NCI-H345 (cell line): ENCODE measurements at places on chromosomes 2 and 18.

DNA sequence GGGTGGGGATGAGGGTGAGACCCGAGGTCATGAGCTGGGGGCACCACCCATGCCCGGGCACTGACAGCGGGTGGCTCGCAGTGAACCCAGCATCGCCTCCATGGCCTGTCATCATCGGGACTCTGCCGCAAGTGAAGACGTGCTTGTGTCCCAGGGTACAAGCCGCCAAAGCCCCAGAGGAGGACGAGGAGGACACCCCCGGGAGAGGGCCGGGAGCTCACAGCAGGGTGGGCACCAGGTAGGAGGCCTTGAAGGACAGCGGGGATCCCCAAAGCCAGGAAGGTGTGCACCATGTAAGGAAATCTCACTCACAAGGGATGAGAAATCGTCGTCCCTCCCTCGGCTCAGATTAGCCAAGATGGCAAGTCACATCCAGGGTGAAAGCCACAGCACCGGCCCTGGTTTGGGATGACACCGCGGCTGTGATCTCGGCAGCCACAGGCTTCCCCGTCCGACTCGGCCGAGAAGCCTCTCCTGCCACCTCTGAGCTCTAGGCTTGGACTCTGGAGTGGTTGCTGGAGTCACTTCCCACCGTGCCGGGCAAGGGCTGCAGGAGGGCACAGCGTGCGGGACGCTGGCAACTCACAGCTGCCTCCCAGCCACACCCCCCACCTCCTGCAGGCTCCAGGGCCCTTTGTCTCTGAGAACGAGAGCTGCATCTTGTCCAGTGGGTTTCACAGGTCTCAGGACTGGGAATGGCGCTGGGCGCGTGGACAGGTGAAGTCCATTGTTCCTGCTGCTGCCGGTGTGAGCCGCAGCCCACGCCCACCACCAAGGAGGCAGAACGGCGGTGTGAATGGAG, 81.6 kb upstream of the CTDP1 start:
- peak; percentile 41 for DNase-seq

DNA sequence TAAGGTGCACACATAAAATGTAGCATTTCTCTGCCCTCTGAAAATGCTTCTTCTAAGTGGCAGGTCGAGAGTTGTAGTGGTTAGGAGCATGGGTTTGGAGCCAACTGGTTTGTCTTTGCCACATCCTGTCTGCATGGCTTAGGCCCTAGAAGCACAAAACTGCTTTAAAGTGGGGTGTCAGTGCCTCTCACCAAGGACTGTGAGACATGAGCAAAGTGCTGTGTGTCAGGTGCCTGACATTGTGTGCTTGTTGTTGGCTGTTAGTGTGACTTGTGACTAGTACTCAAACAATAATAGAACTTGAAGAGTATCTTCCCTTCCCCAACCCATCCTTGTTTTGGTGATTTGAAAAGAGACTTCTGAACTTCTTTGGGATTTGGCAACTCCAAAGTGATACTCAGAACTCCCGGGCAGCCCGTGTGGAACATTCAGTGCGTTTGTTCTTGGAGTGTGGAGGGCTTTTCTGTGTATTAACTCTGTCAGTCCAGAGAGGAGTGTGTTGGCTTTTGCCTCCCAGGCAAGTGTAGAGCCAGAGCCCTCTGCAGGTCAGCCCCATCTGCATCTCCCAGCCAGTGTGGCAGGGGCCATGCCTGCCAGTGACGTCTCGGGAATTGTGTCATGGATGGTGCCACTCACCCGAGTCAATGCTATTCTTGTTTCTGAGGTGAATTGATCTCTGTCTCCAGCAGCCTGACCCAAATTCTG, 5.0 kb downstream of the MGAT5 start:
- DNase-seq = no peak

DNA sequence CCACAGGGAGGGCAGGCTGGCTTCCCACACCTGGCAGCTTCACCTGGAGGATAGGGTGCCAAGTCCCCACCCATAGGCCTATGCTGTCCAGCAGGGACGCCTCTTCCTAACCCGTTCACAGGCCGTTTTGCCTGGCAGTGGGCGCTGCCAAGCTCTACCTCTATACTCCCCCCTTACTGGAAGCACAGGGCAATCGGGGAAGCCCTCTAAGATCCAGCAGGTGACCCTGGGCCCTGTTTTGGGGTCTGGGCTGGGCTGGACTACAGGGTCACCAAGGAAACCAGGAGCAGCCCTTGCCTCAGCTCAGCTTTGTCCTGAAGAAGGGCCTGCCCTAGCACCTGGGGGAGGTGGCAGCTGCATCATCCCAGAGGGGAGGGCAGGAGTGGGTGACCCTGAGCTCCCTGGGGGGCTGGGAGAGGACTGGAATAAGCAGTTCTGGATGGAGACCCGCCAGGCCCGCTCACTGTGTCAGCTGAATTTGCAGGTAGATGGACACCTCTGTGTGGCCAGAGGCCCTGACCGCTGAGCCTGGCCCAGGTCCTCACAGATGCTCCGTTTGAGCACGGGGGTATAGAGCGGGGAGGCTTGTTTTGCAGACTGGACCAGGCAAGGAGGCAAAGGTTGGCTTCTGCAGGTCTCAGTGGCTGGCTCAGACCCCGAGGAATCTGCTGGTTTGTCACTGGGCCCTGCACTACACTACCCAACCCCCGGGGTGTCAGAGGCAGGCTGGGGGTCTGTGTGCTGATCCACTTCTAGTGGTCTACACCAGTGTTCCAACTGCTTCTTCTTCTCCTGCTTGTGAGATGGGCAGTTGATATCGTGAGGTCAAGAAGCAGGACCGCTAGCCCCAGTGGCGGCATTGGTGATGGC, 163.1 kb downstream of the ASB1 start:
- DNase-seq = no peak

DNA sequence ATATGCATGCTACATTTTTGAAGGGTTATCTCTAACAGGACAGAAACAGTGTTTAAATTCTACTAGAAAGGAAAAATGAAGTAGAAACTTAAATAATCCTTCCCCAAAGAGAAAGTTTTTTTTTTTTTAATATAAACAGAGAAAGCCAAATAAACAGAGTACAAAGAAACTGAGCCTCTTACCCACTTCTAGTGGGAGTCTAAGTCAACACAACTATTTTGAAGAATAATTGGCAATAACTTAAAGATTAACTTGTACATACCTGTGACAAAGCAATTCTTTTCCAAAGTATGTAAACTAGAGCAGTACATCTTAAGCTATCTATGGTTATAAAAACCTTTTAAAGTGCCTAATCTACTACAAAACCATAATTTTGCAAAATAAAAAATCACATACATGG, 224.7 kb downstream of the KCNH7 start:
- DNase-seq = no peak

DNA sequence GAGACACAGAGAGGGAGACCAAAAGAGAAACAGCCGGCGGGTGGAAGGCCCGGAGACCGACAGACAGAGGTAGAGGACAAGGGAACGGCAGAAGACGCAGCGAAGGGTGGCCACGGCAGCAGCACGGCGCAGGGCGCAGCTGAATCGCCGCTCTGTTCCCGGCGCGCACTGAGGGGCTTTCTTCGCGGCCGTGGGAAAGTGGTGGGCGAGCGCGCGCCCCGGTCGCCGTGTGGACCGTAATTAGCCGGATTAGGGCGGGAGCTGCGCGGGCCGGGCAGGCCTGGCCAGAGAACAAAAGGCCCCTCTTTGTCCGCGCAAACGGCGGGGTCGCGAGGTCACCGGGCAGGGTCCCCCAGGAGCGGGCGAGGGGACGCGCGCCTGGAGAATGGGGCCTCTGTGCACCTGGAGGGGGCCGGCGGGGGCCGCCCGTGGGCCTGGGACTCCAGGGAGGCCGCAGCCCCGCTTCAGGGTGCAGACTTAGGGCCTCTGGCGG, 158.3 kb downstream of the ZFP36L2 start:
- no peak for DNase-seq

GRCh38 chr2:155525199-155525598, 807.3 kb downstream of the NR4A2 start:
- DNase-seq = no peak

GRCh38 chr2:120883607-120884440, 148.2 kb downstream of the GLI2 start:
- DNase-seq = no peak

- no peak for DNase-seq
These were observed 3.2 kb downstream of the RALBP1 start for GRCh38 chr18:9478545-9478944.

DNA sequence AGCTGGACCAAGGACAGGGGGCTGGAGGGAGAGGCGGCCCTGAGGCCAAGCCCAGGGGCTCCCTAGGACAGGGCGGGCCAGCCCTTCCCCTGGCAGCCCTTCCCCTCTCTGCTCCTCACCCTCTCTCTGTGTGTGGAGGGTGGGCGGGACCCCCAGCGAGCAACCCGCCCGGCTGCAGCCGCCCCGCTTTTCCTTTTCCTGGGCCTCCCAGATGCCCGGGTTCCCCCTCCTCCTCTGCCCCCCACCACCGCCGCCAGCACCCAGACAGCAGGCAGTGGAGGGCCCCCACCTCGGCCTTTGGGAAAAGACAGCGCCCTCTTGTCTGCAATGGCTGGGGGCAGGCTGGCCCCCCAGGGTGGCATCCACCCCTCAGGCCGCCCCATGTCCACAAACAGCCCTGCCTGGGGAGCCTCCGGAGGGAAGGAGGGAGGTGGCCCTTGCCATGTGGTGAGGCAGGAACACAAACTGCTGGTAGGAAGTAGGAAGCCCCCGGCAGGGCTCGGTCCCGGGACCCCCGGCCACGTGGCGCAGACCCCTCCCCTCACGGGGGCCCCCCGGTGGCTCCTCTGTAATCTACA, 135.1 kb upstream of the CTDP1 start:
- no peak for DNase-seq
